ENCODE measurements at places on chromosomes 7 and 10. TPM values are rescaled to one million over a fixed set of nuclear protein-coding genes. Genes with fewer than 3 reads are reported as not detected.

Gene TMEM229A
- not detected for total RNA-seq

Gene OR6B1
- not detected for total RNA-seq

Gene ATOH7
- total RNA-seq = 0.20 TPM

Gene WDR86
- total RNA-seq = 0.15 TPM

All from A549 treated with GW870086 at 1 μM for 4 hours (cell line).